ENCODE measurements at places on chromosomes 12 and 14. TPM values are rescaled to one million over a fixed set of nuclear protein-coding genes. Genes with fewer than 3 reads are reported as not detected.

The GARIN6 gene
- not detected for polyA plus RNA-seq

The HHIPL1 gene
- 0.29 TPM for polyA plus RNA-seq

- no peak for DNase-seq
Measured at GRCh38 chr12:132672678-132673077, 14.5 kb downstream of the POLE start.

DNA sequence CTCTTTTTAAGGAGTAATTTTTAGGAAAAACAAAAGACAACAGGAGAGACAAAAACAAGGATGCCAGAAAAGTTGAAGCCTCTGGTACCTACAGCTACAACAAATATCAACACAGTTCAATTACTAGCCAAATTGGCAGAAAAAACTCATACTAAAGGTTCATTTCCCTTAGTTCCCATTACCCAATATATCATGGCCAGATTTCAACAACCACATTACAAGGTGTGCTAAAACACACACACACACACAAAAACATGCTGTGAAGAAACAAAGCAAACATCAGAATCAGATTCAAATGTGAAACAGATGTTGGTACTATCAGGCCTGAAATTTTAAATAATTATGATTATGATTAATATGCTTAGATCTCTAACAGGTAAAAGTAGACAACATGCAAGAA is 272.7 kb upstream of the CLEC14A start:
- DNase-seq, result no peak

- no peak for DNase-seq
Measured at GRCh38 chr14:99724939-99725773, 41.1 kb downstream of the CYP46A1 start.

All from A549 (cell line).